Frontal cortex (tissue), 4 donors: ENCODE measurements at places on chromosomes 1 and 21.
A peak's percentile ranks its signal among the peaks of the same experiment; 100 is the strongest.

GRCh38 chr1:15067148-15067547, 86.4 kb upstream of the TMEM51 start:
- DNase-seq: no peak

GRCh38 chr1:20302108-20302471, 11.4 kb downstream of the VWA5B1 start:
- DNase-seq: no peak

- DNase-seq: no peak
Observed at GRCh38 chr21:46254208-46254975, 25.8 kb upstream of the LSS start.

DNA sequence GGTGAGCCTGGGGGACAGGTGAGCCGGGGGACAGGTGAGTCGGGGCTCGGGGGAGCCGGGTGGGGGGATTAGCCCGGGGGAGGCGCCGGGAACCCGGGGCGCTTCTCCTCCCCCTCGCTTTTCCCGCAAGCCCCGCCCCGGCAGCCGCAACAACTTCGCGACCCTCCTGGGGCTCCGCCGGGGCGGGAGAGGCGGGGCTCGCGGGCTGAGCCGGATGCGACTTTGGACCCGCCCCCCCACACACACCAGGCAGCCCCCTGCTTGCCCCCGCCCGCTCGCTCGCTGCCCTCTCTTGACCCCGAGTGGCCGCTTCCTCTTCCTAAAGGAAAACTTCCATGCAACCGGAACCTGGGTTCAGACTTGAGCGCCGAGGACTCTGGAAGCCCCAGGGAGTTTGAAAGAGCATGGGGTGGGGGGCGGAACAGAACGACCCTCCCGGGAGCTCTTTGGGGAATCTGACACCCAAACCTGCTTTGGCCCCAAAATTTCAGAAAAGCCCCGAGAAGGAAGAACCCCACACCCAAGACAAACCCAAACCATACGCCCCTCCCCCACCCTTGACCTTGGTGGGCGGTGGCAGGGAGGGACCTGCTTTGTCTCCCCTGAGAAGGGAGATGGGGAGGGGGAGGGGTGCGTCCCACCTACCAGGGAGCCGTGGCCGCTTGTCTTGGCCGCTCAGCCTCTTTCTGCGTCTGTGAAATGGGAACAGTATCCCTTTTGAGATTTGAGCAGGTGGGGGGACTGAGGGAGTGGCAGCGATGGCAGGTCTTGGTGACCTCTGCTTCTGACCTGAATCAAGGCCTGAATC, 550 bp downstream of the ARHGEF16 start:
- DNase-seq: no peak

DNA sequence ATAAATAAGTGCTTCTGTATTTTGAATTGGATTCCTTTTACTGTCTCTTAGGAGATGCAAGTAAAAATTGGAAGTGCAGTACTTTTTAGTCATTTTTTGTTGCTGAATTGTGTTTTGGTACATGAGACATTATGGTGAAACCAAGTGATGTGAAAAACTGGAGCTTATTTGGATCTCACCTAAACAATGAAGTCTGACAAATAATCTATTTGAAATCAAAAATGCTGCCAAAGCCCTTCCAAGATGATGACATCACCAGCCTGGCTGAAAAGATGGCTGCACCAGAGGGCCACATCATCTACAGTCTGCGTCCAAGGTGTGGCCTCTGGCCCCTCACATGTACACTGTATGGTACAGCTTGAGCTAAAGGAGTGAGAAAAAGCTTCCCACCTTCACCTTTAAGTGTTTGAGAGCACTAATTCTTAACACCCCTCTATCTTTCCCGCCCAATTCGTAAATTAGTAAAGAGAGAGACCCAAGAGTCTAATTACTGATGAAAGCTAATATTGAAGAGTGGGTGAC, 192.5 kb upstream of the ST6GALNAC5 start:
- DNase-seq: no peak

DNA sequence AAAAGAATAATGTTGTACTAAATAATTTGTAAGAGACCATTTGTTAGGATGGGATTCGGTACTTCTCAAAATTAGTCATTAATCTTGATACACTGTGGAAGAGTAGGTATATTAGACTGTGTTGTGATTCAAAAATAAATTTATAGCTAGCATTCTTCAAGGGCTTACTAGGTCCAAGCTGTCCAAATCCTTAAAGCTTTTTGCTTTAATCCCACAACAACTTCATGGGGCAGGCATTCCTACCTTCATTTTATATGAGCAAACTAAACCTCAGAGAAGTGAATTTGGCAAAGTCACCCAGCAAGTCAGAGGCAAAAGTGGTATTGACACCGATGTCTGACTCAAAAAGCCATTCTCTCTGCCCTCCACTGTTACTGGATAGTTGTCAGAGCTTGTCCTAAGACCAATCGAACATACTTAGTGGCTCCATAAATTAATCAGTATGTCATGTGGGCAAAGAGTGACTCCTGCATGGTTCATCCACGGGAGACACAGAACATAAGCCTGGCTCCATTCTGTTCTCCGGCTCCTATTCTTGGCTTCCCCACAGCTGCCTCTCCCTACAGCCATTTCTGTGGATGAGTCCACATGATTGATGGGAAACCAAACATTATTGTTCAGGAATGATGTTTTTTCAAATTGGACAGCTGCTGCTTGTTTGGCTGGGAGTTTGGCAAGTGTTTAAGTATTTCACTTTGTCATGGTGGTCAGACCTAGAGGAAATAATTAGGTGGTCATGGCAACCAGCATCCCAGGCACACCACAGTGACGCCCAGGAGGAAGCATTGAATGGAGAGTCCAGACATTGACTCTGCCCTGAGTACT, 133.4 kb upstream of the FGGY start:
- no peak for DNase-seq

DNA sequence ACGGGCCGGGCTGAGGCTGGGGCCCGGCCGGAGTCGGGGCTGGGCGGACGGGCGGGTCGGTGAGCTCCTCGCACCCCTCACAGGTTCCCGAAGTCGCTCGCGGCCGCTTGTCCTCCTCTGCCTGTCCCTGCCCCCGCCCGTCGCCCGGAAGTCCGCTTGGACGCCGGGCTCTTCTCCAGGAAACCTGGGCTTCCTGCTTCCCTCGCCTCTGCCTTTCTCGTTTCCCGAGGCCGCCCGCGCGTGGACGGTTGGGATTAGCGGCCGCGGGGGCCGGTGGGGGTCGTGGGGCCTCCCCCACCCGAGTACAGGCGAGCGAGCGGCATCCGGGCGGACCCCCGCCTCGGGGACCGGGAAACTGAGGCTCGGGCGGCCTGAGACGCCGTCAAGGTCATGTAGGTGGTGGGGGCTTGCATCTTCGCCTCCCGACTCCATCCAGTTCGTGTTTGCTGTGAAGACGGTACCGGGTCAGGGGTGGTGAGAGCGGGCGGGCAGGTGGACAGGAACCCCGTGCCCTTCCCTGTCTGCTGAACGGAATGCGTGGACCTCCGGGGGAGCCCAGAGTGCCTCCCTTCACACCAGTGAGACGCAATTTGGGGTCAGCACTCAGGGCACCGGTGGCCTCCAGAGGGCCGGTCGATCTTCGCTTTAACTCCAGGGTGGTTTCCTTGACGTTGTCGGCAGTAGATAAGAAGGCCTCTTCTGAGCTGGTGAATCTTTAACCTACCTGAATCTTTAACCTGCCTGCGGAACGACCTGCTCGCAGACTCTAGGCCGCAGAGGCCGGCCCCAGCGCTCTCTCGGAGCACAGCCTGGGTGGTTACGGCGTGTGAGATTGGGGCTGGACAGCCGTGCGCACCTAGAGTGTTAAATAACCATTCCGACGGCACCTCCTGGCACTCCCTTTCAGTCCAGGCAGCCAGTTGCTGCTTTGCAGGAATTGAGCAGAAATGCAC, 686 bp downstream of the ARF1 start:
- DNase-seq: peak; percentile 67

DNA sequence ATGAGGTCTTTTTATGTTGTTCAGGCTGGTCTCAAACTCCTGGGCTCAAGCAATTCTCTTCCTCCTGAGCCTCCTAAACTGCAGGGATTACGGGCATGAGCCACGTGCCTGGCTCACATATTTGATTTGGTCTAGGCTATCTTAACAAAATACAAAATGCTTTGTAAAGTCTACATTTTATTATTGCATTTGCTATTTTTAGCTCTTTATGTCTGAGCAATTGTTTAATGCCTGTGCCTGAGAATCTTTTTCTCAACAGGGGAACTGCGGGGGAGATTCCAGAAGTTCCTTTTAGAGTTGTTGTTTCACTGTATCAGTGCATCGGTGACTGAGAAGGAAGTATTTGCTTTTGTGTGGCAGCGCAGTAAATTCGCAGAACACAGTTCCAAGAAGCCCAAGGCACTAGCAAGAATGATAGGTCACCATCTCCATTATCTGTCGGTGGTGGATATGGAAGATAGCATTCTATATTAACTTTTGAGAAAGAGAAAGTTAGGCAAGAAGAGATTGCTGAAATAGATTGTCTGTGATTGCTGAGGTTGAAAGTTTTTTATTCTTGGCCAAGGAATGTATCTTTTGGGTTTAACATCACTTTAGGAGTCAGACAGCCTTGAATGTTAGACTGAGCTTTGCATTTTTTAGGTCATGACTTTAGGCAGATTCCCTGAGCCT, 167.3 kb downstream of the PDE4B start:
- no peak for DNase-seq

- no peak for DNase-seq
Observed at GRCh38 chr1:212949771-212950170, 570 bp upstream of the VASH2 start.

DNA sequence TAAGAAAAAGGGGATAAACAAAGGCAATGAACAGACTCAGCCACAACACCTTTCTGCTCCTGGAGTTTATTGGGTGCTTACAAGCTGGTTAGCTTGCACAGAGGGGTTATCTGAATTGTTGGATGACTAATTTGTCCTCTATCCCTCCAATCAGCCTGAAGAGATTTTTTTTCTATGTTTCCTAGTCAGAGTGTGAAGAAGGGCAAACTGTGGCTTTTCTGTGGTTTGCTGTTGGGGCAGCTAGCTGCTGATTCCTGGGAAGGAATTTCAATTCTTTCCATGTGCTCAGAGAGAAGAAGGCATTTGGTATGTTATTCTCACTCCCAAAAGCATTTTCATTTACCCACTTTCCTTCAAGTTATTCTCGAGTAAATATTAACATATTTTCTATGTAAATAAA, 48.6 kb downstream of the PCP4 start:
- DNase-seq: no peak

DNA sequence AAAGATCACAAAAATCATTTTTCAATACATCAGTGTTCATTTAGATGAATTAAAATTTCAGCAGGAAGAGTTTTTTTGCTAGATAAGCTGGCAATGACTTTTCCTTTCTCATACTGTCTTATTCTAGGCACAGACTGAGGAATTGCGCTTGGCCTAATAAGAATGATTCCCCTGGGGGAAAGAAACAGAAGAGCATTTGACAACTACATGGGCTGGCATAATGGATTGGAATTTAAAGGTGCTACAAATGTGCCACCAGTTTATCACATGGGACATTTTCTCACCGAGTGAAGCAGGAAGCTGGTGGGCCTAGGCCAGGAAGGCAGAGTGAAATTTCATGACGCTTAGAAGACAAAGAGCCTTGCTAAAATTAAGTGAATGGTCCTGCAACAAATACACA, 39.3 kb downstream of the CDKN2C start:
- no peak for DNase-seq

DNA sequence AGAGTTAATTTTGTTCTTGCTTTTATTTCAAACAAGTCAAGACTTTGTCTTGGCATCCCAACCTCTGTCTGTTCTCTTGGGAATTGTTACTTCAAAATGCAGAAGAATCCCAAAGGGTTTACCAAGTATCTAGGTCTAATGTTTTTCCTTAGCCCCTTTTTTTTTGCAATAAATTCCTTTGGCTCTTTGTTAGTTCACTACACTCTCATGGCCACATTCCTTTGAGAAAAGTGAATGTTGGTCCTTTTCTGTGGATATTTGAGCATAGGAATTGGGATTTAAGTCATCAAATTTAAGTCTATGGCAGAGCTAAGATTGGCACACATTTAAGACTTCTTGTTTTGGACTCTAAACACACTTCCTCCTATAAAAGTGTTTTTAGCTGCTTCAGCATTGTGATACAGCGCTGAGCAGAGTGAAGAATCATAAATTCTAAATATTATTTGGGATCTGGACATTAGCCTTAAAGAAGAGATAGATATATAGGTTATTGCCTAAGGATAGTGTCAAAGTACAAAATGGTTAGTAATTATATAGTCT, 1.9 kb downstream of the BTF3L4 start:
- no peak for DNase-seq

GRCh38 chr1:156740237-156740740, 599 bp downstream of the MRPL24 start:
- DNase-seq: no peak

DNA sequence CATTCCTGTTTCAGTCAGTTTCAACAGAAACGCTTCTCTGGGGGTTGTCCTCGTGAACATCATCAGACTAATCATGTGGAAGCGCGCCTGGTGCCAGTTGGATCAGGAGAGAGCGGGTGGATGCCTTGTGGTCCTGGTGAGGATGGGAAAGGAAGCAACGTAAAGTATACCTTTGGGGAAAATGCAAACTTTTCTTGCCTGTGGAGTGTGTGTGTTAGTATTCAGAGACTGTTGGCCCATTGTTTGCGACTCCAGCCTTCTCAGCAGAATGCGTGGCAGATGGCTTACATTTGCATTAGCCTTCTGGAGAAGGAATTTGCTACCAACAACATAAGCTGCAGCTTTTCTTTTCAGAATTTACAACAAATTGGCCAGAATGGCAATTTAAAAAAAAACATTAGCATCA, 173.9 kb downstream of the RWDD3 start:
- no peak for DNase-seq

DNA sequence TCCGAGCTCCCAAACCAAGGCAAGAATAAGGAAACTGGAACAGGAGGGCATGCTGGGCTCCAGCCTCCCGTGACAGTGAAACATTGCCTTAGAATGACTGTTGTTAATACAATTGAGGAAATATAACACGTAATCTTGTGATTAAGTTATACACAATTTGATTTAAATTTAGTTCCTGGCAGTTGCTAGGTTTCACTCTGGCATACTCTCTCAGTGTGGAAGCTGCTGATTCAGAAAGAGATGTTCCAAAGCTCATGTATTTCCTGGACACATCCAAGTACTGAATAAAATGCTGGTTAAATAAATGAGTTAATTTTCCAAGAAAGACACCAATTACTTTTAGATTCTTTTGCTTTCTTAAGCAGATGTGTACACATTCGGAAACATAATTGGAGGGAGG, 176.1 kb downstream of the GRIK1 start:
- no peak for DNase-seq

- DNase-seq: no peak
Observed at GRCh38 chr1:96962751-96963211, 241.2 kb downstream of the PTBP2 start.

DNA sequence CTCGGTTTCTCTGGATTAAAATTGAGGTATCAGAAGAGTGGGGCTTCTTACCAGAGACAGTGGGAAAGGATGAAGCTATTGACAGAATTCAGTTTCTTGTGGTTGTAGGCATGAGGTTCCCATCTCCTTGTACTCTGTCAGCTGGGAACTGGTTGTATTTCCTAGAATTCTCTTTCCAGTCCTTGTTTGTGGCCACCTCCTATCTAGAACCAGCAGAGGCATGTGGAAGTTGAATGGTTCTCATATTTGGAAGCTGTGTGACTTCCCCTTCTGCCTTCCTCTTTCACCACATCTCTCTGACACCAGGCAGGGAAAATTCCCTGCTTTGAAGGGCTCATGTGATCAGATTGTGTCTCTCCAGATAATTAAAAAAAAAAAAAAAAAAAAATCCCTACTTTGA, 457.7 kb upstream of the ADAMTS5 start:
- DNase-seq: no peak

- DNase-seq: no peak
Observed at GRCh38 chr1:32709075-32709474, 6.5 kb upstream of the SYNC start.

GRCh38 chr1:61114178-61114870, 32.0 kb downstream of the NFIA start:
- DNase-seq: no peak
